ENCODE measurements at places on chromosomes 11 and 22. TPM values are rescaled to one million over a fixed set of nuclear protein-coding genes. Genes with fewer than 3 reads are reported as not detected.

The UBASH3B gene
- total RNA-seq: 38.1 TPM

The GPHA2 gene
- total RNA-seq: not detected

The C11orf16 gene
- total RNA-seq: not detected

The PRDM11 gene
- 13.9 TPM for total RNA-seq

The PRR5 gene
- total RNA-seq: 7.4 TPM

The UBQLN3 gene
- not detected for total RNA-seq

The SLC37A2 gene
- total RNA-seq: 1.3 TPM

The TUBA8 gene
- total RNA-seq: 4.0 TPM

The TMEM151A gene
- not detected for total RNA-seq

The E2F8 gene
- total RNA-seq: 19.1 TPM

DNA sequence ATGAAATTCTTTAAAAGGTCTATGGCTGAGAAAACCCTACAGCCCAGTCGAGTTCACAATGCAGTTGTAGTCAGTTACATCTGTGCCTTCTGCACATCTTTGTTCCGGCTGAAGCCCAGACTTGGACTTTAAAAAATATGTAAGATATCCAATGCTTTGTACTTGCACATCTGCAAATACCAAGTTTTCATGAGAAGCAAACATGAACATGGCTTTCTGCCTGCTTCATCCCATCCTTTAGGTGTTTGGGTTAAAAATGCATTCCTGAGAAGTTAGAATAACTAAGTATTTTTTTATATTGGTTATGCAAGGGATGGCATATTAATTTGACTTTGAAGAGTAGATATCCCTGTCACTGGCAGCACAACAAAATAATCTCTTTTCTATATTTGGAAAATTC lies 528.4 kb downstream of the METTL15 start:
- no peak for DNase-seq

GRCh38 chr11:19880088-19880345 lies 167.4 kb downstream of the NAV2 start:
- no peak for DNase-seq

DNA sequence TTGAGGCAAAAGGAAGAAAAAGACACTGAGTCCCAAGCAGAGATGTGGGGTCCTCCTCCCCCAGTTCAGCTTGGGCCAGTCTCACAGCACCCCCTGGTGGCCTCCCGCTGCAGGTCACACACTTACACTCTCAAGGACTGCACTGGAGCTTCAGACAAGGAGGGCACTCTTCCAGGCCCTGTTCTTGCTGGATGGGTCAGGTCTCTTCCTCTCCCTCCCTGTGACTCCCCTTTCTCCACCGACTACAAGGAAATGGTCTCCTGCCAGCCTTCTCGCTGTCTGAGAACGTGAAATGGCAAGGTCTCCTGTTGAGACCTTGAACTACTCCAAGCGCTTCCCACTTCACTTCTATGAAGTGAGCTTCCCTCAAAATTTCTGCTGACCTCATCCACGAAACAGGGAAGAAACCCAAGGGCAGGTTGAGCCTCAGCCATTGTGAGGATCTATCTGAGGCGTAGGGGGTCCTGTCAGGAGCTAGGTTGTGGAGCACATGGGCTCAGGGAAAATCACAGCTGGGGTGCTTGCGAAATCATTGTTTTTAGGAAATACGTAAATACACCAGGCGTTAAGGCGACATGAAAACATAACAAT lies 11.2 kb upstream of the IGLL1 start:
- DNase-seq: peak; percentile 59

- peak; percentile 82 for DNase-seq
Observed at GRCh38 chr11:118907051-118908042, 18.4 kb downstream of the BCL9L start.

- no peak for DNase-seq
Observed at GRCh38 chr11:71500601-71501021, 26.5 kb upstream of the KRTAP5-7 start.

DNA sequence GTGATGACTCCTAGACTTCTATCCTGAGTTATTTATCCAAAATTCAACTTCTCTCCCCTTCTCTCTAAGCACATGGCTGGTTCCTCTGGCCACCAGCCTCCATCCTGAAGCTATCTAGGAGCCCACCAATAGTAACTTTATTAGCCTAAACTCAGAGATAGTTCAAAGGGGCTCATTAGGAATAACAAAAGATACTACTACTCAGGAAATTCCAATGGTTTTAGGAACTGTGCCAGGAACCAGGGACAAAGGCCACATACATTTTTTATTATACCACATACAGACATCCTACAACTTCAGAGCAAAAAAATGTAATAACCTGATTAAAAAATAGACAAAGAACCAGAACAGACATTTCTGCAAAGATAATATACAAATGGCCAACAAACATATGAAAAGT lies 27.9 kb downstream of the SLC25A17 start:
- DNase-seq: peak; percentile 67

DNA sequence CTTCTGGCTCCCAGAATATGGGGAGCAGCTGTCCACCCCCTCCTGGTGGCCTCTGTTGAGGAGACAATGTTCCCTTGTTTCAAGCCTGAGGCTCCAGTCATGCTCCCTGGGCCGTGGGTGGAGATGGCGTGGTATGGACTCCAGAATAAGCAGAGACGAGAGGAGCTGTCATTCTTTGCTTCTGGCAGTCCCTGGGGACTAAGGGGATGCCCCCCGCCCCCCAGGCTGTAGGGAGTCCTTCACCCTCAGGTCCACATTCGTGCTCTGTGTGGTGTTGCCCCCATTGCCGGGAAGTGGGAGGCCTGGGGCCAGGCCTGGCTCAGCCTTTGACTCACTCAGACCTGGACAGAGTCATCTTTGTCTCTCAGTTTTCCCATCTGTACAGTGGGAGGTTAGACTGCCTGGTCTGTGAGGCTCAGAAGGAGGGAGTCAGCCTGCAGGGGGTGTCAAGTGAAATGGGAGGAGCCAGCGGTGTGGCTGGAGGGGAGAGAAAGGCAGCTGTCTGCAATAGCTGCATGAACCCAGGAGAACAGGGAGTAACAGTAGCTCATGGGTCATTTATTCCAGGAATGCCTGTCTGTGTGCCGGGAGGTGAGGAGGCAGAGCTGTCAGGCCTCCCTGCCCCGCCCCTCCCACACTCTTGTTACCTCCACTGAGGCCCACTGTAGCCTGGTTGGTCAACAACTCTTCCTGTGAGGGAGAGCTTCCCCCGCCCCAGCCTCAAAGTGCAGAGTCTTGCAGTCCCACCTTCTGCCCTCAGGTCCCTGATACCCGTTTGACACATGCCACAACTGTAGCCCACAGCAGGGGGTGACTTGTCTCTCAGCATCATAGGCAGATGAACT lies 6.3 kb downstream of the ARHGEF17 start:
- DNase-seq: no peak

DNA sequence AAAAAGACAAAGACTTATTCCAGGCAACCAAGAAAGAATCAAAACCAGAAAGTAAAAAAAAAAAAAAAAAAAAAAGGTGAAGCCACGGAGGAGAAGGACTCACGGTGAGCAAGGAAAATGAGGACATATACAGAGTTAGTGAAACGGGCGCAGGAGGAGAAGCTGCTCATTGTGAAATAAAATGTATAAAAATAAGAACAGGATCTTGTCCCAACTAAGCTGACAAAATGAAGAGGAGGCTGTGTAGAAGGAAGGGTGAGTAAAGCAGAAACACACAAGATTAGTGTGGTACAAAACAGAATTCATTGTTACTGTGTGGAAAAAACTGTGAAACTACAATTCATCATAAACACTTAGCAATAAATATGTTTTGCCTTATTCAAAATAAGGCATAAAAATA lies 7.6 kb downstream of the IL17REL start:
- DNase-seq: no peak

GRCh38 chr22:45546333-45547015 lies 43.8 kb downstream of the FBLN1 start:
- DNase-seq: no peak

DNA sequence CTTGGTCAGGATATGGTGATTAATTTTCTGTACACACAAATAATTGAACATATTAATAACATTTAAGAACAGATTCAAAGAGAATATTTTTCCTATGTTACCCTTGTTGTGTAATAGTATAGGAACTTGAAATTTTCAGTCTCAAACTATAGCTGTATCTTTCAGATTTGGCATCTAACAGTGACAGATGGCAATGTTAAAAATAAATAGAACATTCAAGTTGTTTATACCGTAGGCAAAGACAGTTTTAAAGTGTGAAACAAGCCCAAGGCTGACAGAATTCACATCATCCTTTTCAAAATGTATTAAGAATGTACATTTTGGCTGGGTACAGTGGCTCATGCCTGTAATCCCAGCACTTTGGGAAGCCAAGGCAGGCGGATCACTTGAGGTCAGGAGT lies 92.6 kb upstream of the TP53AIP1 start:
- no peak for DNase-seq

DNA sequence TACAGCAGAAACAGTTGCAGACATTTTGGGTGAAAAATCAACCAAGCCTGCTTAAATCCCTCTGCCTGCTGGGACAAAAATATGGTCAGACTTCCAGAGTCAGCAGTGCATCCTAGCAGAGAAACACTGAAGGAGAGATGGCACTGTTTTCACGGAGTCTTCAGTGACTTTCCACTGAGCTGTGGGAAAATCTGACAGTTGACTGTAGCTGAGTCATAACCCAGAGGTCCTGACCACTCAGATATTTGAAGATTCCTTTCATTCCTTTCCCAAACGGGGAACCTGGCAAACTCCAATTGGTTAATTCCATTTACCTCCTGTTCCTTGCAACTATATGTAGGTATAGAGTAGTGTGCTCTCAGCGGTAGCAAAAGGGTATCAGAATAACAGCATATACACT lies 20.9 kb upstream of the UPB1 start:
- peak; percentile 83 for DNase-seq

DNA sequence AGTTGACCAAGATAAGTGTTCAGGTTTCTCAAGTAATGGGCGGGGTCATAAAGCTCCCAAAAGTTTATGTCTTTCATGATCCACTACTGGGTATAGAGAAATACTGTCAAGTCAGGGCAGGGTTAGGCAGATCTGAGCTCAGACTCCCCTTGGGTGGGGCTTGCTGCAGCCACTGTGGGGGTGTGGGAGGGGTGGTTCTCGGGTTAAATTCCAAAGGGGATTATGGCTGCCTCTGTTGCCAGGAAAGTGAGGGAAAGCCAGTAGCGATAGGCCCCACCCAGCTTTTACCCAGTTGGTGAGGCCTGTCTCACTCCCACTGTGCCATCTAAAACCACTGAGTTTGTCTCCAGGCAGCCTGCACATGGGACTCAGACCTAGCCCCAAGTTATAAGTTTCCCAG lies 37.8 kb downstream of the DLG2 start:
- DNase-seq: no peak

- peak; percentile 72 for DNase-seq
Observed at GRCh38 chr11:25981998-25982397, 349.9 kb upstream of the ANO3 start.

DNA sequence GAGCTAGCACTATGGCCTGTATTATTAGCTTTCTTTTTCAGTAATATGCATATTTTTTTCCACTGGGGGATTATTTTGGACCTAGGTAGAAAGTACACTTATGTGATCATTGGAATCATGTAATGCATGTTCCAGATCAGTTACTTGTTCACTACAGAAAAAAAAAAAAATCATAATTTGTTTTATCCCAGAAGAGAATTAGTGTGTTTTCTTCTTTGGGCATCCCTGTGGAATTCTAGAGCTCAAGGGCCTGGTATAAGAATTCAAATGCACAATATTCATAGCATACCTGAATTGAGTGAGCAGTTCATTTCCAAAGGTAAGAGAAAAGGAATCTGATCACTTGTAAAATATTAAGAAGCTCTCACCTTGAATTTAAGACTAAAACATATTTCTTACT lies at the start of gene OR5T1:
TSS of gene OR5T1 (plus strand) at position 301 of the 400 bp plus-strand sequence. CDS start 1,485 bp downstream, outside the sequence.
- no peak for DNase-seq

DNA sequence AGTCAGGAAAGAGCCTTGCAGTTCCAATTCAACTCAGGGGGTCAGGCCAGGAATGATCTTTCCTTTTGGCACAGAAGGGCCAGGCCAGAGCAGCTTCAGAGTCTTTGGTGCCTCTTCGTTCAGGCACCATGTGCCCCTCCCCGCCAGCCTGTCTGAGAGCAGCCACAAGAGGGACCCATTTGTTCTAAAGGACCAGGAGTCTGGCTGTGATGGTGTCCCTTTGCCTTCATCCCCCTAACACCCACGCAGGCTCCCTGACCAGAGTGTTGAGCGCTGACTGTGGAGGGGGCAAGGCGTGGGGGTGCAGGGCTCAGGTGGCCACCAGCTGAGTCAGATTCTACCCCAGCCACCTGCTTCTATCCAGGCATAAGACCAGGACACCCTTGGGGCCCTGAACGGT lies 156.4 kb downstream of the TTC17 start:
- DNase-seq: no peak

DNA sequence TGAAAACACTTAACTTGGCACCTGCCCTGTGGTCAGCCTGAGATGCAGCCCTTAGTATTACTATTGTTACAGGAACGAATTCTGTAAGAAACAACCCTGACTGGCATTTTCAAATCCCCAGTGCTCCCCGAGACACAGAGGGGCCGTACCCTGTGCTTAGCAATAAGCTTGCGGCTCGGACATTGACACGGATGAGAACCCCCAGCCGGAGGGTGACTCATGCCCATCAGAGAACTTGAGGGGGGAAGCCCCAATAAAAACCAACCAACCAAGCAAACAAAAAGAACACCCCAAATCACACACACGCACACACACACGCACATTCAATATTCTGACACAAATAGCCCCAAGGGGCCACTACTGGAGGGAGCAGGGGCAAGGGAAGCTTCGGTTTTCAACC lies 63.8 kb downstream of the SHISAL1 start:
- no peak for DNase-seq

GRCh38 chr11:12130180-12130980 lies 20.0 kb downstream of the MICAL2 start:
- no peak for DNase-seq

- DNase-seq: no peak
Observed at GRCh38 chr11:133414506-133414905, 117.8 kb downstream of the OPCML start.

GRCh38 chr22:33848251-33848650 lies 72.0 kb downstream of the LARGE1 start:
- DNase-seq: no peak

- DNase-seq: no peak
Observed at GRCh38 chr11:56688554-56689100, 10.3 kb upstream of the OR9G1 start.

DNA sequence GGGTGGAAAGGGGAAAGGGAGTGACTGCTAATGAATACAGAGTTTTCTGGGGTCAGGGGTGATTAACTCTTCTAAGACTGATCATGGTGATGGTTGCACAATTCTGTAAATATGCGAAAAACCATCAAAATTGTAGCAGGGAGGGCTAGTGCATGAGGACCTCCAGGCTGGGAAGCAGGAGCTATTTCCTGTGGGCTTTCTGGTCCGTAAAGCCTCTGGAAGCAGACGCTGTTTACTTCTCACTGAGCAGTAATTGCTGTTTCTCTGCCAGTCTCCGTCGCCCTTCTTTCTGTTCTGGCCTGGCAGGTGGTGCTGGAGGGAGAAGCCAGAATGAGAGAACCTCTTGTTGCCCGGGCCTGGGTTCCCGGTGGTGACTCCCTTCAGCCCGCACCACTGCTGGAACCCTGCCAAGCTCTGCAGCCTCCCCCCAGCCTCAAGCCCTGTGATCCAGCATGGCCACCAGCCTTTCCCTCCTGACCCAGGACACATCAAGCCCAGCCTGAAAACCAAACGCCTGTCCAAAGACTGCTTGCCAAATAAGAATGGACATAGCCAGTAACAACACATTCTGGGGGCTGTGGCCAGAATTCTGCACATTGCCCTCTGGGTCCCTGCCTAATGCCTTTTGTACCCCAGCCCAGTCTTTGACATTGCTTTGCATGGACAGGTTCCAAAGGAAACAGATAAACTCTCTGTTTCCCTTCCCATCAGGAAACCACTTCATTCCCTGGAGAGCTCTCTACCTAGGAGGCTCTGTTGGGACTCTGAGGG lies 201.0 kb upstream of the NAV2 start:
- DNase-seq: peak; percentile 73

GRCh38 chr11:119210050-119210449 lies 3.9 kb downstream of the CBL start:
- no peak for DNase-seq

All from endothelial cell of umbilical vein (primary cell).